ENCODE measurements at places on chromosomes 2 and 18.
A peak's percentile ranks its signal among the peaks of the same experiment; 100 is the strongest.

DNA sequence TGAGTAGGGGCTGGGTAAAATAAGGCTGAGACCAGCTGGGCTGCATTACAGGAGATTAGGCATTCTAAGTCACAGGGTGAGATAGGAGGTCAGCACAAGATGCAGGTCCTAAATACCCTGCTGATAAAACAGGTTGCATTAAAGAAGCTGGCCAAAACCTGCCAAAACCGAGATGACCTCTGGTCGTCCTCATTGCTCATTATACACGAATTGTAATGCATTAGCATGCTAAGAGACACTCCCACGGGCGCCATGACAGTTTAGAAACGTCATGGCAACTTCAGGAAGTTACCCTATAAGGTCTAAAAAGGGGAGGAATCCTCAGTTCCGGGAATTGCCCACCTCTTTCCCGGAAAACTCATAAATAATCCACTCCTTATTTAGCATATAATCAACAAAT, 132.2 kb downstream of the ARL4C start:
- no peak for DNase-seq

- no peak for DNase-seq
Observed at GRCh38 chr2:27194538-27195354, 17.1 kb upstream of the ATRAID start.

DNA sequence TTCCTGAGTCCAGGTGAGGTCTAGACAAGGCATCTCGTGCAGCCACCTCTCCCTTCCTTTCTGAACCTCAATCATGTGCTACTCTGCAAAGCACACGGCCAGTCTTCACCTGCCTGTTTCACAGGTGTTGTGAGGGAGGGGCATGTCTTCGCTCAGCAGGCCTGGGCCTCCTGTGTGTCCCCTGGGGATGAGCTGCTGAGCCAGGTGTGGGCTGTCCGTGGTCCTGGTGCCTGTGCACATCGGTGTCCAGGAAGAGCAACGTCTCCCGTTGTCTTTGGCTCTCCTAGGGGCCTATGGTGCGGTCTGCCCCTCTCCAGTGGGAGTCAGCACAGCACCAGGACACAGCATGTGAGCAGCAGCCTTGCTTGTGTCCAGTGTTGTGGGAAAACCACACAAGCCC, 16.7 kb downstream of the ARHGEF4 start:
- DNase-seq, result no peak

DNA sequence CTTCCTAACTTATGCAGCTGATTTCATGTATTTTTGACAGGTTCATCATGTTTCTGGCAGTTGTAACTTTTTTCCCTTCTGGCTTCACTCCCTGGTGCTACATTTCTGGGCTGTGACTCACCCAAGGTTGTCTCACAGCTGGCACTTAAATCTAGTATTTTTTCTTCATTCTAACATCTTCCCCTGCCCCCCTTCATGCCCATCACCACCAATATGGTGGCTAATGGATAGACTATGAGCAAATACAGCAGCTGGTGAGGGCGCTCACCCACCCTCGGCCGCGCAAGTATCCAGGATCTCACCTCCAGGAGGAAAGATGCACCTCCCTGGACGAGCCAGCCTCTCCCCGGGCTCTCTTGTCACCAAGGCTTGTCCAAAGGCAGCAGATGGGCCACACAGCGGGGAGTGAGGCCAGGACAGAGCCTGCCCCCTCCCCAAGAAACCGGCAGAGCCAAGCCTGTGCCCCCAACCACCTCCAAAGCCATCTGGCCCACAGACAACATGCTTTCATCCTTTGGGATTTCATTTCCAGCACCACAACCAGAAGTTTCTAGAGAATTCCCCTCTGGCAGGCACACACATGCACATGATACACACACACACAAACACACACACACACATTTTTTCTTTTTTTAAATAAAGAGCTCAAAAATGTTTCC, 39.1 kb downstream of the ATOH8 start:
- no peak for DNase-seq

GRCh38 chr2:14354231-14354630, 278.3 kb upstream of the LRATD1 start:
- DNase-seq, result no peak

- peak; percentile 11 for DNase-seq
Observed at GRCh38 chr2:62941413-62941812, 109.2 kb upstream of the OTX1 start.

- DNase-seq, result no peak
Observed at GRCh38 chr2:134839649-134840048, 1.2 kb downstream of the ACMSD start.

GRCh38 chr2:58594762-58595161, 353.6 kb upstream of the FANCL start:
- no peak for DNase-seq

- DNase-seq, result no peak
Observed at GRCh38 chr2:109351164-109351756, 222.3 kb downstream of the SH3RF3 start.

DNA sequence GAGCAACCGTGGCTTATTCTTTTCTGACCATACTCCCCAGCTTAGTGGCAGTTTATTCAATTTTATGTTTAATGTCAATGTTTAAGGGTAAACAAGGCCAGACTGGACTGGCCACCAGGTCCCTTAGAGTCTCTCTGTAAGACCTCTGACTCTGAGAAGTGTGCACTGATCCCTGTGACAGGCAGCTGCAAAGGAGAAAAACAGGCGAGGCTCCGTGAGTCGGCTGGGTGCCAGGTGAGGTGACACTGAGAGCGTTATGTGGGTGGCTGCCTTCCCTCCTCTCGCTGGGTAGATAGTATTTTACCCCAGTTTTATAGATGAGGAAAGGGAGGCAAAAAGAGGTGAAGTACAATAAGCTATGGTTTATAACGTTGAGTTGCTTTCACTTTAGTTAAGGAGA, 139.4 kb upstream of the HDAC4 start:
- DNase-seq, result no peak

Measured in NB4 (cell line).